ENCODE measurements at places on chromosomes 7 and 10.

- no peak for DNase-seq
Measured at GRCh38 chr7:155648752-155649339, 4.4 kb downstream of the RBM33 start.

- DNase-seq, result no peak
Measured at GRCh38 chr7:93156884-93157283, 8.7 kb upstream of the SAMD9L start.

- no peak for DNase-seq
Measured at GRCh38 chr7:50940621-50941020, 157.9 kb upstream of the GRB10 start.

DNA sequence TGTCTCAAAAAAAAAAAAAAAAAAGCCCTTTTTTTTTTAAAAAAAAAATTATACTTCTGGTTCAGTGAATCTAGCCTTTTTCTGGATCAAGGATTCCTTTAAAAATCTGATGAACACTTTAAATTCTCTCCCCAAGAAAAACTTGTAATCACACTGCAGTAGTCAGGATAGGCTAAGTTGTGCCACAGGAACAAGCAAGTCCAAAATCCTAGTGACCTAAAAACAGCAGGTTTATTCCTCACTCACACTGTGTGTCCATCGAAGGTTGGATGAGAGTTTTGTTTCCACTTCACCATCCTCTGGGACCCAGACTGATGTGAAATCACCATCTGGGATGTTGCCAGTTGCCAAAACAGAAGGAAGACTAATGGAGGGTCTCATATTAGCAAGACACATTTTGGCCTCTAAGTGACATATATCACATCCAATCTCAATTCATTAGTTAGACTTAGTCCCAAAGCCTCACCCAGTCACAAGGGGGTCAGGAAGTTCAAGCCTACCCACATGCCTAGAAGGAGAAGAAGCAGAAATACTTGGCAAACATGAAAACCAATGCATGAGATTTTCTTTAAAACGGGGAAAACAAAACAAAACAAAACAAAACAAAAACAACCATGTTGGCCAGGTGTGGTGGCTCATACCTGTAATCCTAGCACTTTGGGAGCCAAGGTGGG lies 32.7 kb downstream of the CYP17A1 start:
- peak; percentile 48 for DNase-seq

GRCh38 chr10:63628526-63629362 lies 107.5 kb downstream of the REEP3 start:
- DNase-seq, result peak; percentile 92

Data from inflammatory macrophage treated with lipopolysaccharide for 1 hour (primary cell).